ENCODE measurements at places on chromosomes 4 and X.

DNA sequence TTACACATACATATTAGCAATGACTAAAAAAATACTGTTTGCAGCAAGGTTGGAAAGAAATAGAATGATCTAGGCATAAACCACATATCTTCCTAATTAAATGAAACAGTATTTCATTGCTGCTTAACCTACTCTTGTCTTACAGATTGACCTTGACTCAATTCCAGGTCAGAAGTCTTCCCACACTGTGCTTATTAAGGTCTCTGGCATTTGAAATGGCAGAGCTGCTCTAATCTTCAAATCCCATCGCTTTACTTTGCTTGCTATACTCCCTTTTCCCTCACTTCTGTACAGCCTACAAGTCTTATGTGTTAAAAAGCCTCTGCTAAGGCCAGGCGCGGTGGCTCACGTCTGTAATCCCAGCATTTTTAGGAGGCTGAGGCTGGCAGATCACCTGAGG, 424.5 kb downstream of the RPA4 start:
- no peak for DNase-seq

DNA sequence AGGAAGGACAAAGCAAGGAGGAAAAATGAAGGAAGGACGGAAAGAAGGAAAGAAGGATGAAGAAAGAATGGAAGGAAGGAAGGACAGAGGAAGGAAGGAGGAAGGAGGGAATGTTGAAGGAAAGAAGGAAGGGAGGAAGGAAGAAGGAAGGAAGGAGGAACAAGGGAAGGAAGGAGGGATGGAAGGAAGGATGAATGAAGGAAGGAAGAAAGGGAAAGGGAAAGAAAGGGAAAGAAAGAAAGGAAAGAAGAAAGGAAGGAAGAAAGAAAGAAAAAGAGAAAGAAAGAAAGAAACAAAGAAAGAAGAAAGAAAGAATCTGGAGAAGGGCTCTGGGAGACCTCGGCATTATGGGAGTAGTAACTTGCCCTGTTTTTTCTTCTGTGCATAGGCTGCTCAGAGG, 70.8 kb upstream of the SHISA3 start:
- DNase-seq, result no peak

- no peak for DNase-seq
Observed at GRCh38 chrX:45623266-45623665, 422.6 kb upstream of the DIPK2B start.

GRCh38 chr4:105509291-105509690, 35.4 kb upstream of the PPA2 start:
- no peak for DNase-seq

DNA sequence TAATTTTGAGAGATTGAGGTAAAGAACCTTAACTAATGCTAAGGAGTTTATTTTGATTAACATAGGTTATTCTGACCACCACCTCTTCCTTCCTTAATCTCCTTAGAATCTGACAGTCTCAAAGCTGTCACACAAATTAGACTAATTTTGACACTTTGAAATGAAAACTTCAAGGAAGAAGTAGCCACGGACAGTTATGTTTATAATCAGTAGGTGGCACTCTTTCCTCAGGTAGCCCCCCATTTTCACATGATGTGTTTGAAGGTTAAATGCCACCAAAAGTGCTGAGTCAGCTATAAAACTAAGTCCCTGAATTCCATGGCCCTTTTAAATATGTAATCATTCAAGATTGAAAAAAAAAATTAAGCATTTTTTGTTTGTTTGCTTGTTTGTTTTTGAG, 22.4 kb downstream of the TMEM33 start:
- no peak for DNase-seq

- no peak for DNase-seq
Observed at GRCh38 chr4:86521373-86521969, 72.6 kb upstream of the PTPN13 start.

- no peak for DNase-seq
Observed at GRCh38 chrX:42739741-42740140, 38.2 kb downstream of the PPP1R2C start.

DNA sequence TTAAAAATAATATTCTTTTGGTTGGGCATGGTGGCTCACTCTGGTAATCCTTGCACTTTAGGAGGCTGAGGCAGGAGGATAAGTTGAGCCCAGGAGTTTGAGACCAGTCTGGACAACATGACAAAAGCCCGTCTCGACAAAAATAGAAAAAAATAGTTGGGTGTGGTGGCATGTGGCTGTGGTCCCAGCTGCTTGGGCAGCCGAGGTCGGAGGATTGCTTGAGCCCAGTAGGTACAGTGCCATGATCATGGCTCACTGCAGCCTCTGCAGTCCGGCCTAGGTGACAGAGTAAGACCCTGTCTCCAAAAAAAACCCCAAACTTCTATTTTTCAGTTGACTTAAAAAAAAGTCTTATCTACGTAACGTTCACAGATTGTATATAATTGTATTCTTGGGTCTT, 23.9 kb downstream of the UBE2K start:
- DNase-seq, result no peak

GRCh38 chr4:121070696-121071639, 1.4 kb downstream of the NDNF start:
- no peak for DNase-seq

GRCh38 chr4:85486425-85487086, 11.6 kb downstream of the ARHGAP24 start:
- DNase-seq, result no peak

DNA sequence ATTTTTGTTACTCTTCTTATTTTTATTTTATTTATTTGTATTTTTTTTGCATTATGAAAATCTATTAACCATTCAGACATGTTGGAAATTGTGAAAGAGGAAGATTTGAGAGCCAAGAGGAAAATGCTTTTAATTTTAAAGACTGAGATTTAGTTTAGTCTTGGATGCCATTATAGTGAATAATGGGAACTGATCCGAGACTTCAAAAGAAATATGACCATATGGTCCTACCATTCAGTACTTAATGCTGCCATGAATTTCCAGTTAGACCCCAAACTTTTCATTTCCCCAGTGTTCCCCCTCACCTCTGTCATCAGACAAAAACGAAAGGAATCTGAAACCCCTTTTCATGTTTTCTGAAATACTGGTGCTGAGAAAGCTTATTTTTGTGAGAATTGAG, 95.5 kb downstream of the TENM3 start:
- DNase-seq, result no peak

DNA sequence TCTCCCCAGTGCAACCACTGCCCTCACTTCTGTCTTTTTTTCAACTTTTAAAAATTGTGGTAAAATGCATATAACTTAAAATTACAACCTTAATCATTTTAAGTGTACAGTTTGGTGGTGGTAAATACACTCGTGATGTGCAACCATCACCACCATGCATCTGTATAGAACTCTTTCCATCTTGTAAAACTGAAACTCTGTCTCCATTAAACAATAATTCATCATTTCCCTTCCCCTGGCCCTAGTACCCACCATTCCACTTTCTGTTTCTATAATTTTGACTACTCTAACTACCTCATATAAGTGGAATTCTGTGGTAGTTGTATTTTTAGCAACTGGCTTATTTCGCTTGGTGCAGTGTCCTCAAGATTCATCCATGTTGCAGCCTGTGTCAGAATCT, 6.8 kb upstream of the CTBP1 start:
- no peak for DNase-seq

GRCh38 chrX:117701050-117701449, 415.6 kb downstream of the KLHL13 start:
- no peak for DNase-seq

DNA sequence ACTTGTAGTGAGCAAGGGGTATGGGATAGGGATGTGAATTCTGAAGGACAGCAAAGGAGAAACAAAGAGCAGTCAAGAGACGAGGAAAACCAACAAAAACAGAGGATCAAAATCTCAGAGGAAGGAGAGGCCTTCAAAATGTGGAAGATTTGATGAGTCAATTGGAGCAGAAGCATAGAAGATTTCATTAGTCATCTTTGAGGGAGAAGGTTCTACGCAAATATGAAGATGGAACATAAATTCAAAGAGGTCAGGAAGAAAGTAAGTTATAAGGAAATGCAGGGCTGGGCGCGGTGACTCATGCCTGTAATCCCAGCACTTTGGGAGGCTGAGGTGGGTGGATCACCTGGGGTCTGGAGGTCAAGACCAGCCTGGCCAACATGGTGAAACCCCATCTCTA, 35.4 kb downstream of the MID2 start:
- DNase-seq, result no peak

DNA sequence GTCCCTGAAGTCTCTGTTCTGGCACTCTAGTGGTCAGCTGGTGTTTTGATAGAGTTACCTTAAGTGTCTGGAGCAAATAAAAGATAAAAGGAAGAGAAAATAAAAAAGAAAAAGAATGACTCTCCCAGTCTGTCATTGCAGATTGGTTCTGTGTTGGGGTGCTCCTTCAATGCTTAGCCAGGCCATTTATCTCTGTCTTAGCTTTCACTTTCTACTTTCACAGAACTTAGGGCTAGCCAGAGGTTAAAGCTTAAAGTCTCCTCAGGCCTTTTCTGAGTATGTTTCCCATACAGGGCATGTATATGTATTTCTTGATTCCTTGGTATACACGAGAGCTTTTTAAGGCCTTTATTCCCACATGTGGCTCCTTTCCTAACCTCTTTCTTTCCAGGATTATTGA, 83.1 kb upstream of the TEX13D start:
- DNase-seq, result no peak

DNA sequence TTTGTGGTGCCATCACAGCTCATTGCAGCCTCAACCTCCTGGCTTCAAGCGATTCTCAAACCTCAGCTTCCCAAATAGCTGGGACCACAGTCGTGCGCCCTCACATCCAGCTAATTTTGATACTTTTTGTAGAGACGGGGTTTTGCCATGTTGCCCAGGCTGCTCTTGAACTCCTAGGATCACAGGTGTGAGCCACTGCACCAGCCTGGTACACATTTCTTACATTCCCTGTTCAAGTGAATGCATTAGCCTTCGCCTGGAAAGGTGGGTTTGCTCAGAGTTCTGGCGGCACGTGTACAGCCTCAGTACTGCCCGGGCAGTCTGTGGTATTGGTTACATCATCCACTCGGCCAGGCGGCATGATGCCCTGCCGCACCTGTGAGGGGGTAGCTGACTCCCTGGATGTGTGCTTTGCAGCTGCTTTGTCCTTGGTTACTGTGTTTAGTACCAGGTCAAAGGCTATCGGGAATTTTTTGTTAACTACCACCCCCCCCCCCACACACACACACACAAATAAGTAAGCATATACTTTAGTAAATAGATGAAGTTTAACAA, 57.1 kb downstream of the TNIP2 start:
- no peak for DNase-seq

GRCh38 chr4:60089546-60090273, 1110.4 kb upstream of the ADGRL3 start:
- no peak for DNase-seq

DNA sequence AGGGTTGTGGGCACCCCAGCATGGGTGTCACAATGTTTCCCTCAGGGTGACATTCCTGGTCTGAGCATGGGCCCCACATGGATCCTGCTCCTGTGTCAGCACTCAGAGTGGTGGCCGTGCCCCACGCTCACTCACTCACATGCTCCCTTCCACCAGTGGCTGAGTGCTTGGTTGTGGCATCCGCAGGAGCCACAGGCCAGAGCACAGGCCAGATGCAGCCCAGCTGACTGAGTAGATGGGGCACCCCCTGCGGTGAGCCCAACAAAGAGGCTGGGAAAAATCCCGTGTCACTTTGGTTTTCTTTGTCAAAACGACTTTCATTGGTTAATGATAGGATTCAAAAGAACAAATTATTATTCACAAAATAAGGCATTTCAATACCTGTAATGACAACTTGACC, 204.6 kb upstream of the ANXA10 start:
- no peak for DNase-seq

DNA sequence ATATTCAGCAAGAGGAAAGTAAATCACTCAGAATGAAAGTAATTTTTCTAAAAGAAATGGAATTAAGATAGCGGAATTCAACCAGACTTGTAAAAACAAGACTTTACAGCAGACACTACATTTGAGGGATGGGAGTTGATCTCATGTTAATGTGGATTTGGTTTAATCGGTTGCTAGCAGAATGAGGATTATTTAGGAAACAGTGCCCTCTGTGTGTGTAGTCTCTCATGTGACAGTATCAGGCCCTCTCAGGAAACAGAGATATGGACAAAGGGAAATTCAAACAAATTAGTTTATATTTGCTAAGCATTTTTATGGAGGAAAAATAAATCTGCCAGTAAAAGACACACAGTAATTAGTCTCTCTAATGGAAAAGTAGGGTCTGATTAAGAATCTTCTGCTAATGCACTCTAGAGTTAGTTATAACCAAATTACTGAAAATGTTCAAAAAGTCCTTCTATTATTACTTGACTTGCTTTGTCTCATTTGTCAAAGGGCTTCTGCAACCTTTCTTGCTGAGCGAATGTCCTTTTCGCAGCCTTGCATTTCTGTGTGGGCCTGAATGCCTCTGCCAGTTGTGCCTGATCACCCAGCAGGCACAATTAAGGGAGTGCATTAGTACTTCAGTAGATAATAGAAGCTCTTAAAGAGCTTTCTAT, 1282.3 kb upstream of the TENM3 start:
- no peak for DNase-seq

DNA sequence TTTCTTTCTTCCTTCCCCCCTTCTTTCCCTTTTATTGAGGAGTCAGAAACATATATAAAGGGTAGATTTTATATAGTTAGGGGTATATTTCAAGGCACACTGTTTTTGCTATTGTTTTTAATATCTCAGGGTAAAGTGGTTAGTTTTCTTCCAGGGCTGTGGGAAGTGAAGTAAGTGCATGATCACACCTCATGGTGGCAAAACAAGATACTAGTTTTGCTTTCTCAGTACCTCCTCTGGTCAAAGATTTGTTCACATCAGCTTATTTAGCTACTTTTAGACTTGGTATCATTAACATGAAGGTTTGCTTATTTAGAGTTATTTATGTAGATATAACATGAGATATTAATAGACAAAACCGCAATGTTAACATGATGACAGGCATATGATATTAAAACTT, 21.8 kb downstream of the ADAM29 start:
- no peak for DNase-seq

DNA sequence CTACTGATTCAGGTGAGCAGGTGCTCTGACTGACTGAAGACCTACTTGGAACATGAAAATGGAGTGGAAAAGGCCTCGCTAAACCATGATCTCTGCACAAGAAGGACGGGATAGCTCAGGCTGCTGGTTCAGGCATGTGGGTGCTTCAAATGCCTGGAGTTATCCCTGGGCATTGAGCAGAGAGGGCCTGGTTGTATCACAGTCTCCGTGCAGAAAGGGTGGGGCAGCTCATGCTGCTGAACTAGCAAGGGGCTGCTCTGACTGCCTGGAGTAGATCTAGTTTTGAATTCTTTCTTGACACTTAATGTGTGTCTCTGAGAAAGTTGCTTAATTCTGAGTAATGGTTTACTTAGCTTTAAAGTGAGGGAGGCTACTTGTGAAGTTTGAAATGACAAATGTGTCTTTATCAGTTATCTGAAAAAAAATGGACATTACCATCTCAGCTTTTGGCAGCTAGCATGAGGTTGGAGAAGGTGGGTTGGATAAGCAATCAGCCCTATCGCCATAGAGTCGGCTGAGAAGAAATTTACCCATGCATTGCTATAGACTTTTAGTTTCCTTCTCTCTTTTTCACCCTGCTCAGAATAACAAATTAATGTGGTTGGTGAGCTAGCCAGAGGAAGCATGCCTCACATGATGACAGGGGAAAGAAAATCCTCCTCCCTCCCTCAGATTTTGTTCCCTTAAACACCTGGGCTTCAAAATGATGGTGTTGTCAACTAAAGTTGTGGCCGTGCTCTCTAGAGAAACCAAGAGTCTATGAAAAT, 832.4 kb downstream of the STIM2 start:
- DNase-seq, result no peak
